Lung (tissue), 17 donors: ENCODE measurements at places on chromosomes 6 and 20.

DNA sequence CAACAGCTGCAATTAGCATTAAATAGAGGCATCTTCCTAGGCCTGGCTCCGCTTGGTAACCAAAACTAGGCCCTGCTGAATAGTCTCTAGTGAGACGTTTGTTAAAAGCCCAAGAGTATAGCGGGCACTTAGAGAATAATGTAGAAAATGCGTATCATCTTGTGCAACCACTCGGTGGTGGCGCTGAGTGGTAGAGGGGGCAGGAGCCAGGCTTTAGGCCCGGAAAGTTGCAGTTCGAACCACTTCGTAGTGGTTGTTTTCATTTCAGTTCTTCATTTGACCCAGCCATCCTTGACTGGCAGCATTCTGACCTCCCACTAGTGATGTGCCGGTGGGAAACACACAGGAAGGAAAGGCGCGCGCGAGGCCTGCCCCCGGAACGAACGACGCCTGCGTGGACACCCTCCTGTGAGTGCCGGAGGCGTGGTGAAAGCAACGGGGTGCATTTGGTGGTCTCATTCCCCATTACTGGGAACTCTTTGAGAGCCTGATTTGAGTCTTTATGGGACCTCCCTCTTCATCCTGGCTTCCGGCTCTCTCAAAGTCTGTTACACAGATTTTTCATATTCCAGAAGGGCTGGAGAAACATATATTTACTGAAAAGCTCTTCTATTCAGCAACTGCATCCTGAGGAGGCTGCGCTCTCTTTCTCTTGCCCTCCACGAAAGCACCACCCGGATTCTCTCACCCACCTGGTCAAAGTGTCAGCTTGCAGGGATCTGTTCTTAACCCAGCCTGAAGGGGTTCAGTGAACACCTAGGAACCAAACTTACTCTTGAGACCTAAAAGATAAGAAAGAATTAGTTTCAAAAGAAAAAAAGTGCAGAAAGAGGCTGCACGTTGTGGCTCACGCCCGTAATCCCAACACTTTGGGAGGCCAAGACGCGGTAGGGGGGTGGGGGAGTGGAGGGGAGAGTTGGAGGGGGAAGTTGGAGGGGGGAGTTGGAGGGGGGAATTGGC, 18.2 kb downstream of the GPX5 start:
- DNase-seq: peak; percentile 72

GRCh38 chr20:10304471-10305046, 85.9 kb downstream of the SNAP25 start:
- no peak for DNase-seq

GRCh38 chr6:154522576-154522975, 12.1 kb upstream of the CNKSR3 start:
- DNase-seq: no peak

DNA sequence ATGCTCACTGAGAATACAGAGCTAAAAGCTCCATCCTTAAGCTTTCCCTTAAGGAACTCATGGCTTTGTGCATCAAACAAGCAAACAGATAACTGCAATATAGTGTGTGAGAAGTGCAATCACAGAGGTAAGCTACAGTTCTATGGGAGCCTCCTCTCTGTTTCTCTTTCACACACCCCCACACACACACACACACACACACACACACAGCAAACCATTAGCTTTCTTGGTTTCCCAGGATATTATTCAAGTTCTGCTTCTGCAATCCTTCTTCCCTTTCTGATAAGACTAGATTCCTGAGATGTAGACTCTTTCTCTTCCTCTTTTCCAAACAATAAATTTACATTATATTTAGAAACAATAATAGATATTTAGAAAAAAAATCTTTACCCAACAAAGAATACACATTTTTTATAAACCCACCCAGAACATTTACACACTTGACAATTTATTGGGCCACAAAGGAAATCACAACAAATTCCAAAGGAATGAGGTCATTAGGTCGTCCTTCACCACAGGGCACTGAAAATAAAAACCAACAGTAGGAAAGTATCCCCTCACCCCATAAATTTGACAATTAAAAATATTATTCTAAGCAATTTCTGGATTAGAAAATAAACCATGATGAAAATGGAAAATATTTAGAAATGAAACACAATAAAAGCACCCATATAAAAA, 9.3 kb upstream of the GFOD1 start:
- no peak for DNase-seq
